ENCODE measurements at places on chromosomes 13 and 19. TPM values are rescaled to one million over a fixed set of nuclear protein-coding genes. Genes with fewer than 3 reads are reported as not detected.
A peak's percentile ranks its signal among the peaks of the same experiment; 100 is the strongest.

GRCh38 chr19:14337510-14337909, 43.7 kb upstream of the ADGRE5 start:
- DNase-seq: no peak

The S1PR4 gene
- total RNA-seq: 324 TPM

The SIGLEC10 gene
- total RNA-seq: 1.8 TPM

GRCh38 chr13:85768946-85769345, 30.3 kb downstream of the SLITRK6 start:
- DNase-seq: no peak

GRCh38 chr13:99218969-99219368, 18.3 kb downstream of the UBAC2 start:
- peak; percentile 73 for DNase-seq

DNA sequence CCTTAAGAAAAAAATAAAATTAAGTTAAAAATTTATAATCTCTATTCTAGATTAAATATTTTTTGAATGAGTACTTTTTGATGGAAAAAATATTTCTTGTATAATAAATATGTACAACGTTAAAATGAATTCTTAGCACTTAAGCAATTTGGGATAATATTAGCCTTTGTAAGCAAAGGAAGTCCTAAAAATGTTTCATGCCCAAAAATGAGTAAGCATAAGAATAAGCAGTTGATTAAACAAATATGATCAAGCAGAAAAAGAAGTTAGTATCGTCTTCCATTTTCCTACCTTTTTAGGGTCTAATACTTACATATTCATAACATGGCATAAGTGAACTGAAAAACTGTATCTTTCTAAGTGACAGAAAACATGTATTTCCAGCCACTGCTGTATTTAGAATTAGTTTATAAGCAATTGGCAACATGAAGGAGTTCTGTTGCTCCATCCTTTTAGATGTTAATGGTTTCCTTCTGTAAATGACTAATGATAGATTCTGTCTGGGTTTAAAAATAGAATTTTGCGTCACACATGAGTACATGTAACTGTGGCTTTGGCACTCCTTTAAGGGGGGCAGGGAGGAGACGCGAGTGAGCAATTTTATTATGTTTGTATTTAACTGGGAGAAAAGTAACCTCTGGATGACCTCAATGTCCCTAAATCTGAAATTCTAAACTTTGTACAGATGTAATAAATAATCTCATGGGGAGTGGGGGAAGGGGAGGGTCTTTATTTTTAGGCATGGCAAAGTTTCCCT, 237.4 kb downstream of the RGCC start:
- no peak for DNase-seq

DNA sequence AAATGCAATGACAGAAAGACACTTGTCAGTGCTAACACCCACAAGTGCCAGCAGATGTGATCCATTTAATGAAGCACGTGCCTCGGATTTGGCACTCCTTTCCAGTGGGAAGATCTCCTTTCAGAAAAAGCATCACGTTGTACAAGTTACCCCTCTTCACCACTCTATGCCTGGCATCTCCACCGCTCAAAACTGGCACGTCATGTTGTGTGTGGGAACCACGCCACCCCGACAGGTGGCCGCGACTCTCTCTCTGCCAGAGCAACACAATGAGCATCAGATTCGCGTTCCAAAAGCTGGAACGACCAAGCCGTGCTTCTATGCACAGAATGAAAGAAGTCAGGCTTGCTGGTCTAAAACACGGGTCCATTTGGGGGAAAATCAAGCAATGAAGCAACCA, 24.3 kb downstream of the TMTC4 start:
- DNase-seq: no peak

- no peak for DNase-seq
Measured at GRCh38 chr19:35002037-35002535, 2.0 kb downstream of the GRAMD1A start.

The LILRB2 gene
- total RNA-seq: not detected

DNA sequence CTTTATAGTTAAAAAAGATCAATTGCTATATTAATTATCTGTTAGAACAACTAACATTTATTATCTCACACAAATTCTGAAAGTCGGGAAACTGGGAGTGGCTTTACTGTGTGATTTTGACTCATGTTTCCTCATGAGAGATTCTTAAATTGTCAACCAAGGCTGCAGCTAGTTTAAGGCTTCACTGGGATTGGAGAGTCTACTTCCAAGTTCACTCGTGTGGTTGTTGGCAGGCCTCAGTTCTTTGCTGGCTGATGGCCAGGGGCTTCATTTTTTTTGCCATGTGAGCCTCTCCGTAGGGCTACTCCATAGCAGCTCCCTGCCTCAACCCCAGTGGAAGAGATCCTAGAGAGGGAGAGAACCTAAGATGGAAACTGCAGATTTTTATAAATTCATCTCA, 24.5 kb upstream of the LPAR6 start:
- no peak for DNase-seq

- no peak for DNase-seq
Measured at GRCh38 chr19:38898788-38899446, 501 bp downstream of the SIRT2 start.

The PNMA8B gene
- 0.85 TPM for total RNA-seq

DNA sequence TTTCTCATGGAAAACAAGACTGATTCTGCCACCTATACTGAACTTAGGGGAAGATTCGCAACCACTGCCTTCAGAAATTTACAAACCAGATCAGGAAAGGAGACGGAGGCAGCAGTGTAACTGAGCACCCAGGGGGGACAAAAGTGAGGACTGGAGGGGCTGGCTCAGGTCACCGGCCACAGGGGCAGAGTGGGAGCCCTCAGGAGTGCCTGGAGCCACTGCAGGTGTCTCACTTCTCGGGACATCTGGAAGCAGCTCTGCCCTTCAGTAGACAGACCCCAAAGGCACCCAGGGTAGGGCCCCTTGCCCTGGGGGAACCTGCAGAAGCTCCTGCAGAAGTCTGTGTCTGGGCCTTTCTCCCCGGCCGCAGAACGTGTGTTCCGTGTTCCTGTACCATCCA, 5.8 kb downstream of the ARHGEF7 start:
- no peak for DNase-seq

GRCh38 chr19:46635920-46636761, at the start of gene GNG8:
GNG8 (minus strand) TSS chr19:46636202; CDS start chr19:46634682, 1,520 bp downstream.
- DNase-seq: no peak

The ZNF865 gene
- 29.1 TPM for total RNA-seq

DNA sequence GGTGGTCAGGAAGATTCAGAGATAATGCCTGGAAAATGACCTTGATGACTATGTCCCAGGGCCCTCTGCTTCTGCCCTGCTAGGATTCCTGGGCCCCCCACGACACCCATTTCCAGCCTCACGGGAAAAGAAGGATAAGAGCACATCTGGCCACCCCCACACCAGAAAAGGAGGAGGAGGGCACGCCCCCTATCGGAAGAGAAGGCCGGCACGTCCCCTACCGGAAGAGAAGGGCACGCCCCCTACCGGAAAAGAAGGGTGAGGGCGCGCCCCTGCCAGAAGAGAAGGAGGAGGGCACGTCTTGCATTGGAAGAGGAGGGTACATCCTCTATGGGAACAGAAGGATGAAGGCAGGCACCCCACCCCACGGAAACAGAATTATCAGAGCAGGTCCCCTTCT, 84.3 kb downstream of the IER2 start:
- peak; percentile 50 for DNase-seq

GRCh38 chr13:98664047-98664446, 87.1 kb upstream of the STK24 start:
- DNase-seq: no peak

GRCh38 chr19:21680671-21681070, 86.7 kb downstream of the ZNF100 start:
- no peak for DNase-seq

- DNase-seq: no peak
Measured at GRCh38 chr13:39597838-39598237, 5.2 kb downstream of the LHFPL6 start.

The MAG gene
- total RNA-seq: not detected

DNA sequence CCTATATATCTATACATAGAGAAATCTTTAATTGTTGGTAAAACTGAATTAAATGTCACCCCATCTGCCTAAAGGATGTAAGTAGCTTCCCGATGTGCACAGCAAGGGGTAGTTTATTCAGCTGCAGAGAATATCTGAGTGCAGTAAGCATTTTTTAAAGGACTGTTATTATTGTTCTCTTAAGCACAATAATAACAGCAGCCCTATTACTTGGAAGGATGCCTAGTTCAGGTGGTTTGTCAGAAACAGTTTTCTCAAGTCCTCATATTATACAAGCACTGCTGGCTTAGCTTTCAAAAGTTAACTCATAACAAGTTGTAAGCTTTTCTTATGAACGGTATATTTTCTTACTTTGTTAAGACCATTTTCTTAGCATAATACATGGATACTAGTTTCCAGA, 142.6 kb downstream of the CRYL1 start:
- no peak for DNase-seq

The KLK12 gene
- not detected for total RNA-seq
